ENCODE measurements at places on chromosomes 12 and 14.

- DNase-seq: no peak
Observed at GRCh38 chr12:108702595-108703320, 28.6 kb downstream of the CORO1C start.

- no peak for DNase-seq
Observed at GRCh38 chr12:123286652-123287373, 15.2 kb upstream of the CDK2AP1 start.

- DNase-seq: peak; percentile 92
Observed at GRCh38 chr12:122951979-122952892, 14.0 kb downstream of the ABCB9 start.

DNA sequence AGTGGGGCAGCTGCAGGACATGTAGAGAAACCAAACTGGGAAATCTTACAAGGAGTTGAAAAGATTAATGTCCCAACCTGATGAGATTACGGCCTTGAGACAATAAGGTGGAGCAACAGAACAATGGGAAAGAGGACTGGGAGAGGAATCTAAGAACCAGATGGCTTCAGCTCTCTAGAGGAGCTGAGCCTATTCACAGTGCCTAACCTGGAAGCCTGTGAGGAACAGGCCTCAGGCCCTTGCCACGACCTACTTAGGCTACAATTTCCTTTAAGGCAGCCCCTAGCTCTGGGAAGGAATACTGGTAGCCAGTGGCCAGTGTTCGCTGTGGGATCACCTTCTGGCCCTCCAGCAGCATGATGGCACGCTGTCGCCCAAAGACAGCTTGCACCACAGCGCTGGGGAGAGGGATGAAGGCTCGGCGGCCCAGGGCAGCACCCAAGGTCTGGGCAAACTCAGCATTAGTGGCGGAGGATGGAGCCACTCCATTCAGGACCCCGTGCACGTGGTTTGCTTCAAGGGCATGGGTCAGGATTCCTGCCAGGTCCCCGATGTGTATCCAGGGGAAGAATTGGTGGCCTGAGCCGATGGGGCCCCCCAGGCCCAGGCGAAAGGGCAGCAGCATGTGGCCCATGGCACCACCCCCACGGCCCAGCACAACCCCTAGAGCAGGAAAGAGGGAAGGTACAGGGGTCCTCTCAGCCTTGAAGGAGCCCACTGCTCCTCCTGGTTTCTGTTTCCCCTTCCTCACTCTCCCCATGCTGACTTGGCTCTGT is 2.6 kb downstream of the SDR39U1 start:
- DNase-seq: peak; percentile 59

GRCh38 chr12:113302886-113303640 is 31.8 kb downstream of the SLC8B1 start:
- DNase-seq: peak; percentile 72

- DNase-seq: no peak
Observed at GRCh38 chr12:54374562-54375258, 9.8 kb downstream of the ZNF385A start.

GRCh38 chr12:54251667-54252284 is 28.1 kb downstream of the CBX5 start:
- DNase-seq: peak; percentile 70

DNA sequence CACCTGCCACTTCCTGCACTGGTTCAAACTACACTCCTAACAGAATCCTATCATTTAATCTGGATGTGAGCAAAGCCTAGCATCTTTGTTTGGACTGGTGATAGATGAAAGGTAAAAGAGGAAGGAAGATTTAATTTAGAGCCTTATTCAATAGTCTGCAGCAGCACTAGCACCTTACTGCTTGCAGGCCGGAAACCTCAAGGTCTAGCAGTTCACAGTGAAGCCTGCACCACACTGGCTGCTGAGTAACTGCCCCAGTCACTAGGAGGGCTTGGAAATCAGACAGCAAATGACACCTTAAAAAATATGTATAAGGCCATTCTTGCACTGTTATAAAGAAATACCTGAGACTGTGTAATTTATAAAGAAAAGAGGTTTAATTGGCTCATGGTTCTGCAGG is 358.0 kb downstream of the DAD1 start:
- DNase-seq: peak; percentile 54

- DNase-seq: peak; percentile 62
Observed at GRCh38 chr12:124044809-124045321, 71.8 kb downstream of the ZNF664 start.

DNA sequence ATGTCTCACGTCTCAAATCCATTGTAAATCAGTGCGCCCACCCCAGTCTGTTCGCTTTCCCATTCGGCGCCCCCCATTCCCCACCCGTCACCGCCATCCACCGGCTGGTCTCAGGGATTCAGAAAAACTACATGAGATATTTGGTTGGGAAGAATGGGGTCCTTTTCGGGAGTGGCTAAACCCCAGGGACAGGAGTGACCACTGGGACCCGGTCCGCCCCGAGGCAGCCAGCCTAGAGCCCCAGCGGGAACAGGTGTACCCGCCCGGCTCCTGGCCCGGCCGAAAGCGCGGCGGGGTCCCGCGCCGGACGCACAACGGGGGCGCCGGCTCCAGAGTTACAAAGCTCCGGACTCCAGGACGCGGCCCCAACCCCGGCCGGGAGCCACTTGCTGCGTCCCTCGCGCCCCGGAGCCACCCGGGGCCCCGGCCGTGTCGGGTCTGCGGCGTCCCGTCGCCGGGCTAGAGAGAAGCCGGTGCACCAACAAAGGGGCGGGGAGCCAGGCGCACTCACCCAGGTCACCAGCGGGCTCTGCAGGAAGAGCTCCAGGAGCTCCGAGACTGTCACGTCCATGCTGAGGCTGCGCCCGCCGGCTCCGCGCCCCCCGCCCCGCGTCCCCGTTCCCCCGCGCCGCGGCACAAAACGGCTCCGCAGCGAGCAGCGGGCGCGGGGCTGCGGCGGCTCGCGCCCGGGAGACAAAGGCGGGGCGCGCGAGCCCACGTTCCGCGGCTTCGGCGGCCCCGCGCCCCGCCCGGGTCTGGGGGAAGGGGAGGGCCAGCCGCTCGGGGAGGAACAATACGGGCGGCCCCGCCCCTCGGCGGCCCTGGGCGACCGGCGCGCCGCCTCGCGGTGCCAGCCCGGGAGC is at the start of gene CCDC88C:
Gene CCDC88C (minus strand): TSS at position 701 of the 863 bp plus-strand sequence. CDS start 130 bp downstream, at position 571.
- DNase-seq: peak; percentile 95

- peak; percentile 81 for DNase-seq
Observed at GRCh38 chr12:10363914-10364814, 25.7 kb downstream of the KLRK1 start.

- DNase-seq: no peak
Observed at GRCh38 chr12:5267603-5268423, 164.1 kb upstream of the NTF3 start.

GRCh38 chr12:64395739-64396138 is 5.2 kb upstream of the C12orf56 start:
- DNase-seq: no peak

GRCh38 chr12:84813780-84814663 is 98.6 kb downstream of the SLC6A15 start:
- DNase-seq: no peak

DNA sequence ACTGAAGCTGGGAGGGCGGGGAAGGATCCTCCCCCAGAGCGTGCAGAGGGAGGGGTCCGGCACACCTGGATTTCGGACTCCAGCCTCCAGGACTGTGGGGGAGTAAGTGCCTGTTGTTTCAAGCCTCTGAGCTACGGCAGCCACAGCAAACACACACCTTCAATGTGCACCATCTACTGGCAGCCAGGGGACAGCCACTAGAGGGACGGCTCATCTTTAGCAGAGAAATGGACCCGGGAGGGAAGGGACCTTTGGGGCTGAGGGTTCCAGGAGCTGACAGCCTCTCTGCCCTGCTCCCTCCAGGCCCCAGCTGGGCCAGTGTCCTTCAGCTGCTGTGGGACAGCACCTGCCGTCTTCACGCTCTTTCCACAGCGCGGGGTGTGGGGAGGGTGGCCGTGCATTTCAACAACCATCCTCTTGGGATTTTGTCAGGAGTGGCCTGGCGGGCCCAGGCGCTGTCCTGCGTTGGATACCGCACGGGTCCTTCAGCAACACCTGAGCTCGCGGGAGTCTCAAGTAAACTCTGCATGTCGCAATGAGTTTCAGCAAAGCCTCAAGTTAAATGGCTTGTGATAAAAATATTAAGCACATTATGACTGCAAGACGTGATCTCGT is 209.2 kb upstream of the C14orf180 start:
- no peak for DNase-seq

- no peak for DNase-seq
Observed at GRCh38 chr14:58430156-58430555, 2.6 kb downstream of the KIAA0586 start.

DNA sequence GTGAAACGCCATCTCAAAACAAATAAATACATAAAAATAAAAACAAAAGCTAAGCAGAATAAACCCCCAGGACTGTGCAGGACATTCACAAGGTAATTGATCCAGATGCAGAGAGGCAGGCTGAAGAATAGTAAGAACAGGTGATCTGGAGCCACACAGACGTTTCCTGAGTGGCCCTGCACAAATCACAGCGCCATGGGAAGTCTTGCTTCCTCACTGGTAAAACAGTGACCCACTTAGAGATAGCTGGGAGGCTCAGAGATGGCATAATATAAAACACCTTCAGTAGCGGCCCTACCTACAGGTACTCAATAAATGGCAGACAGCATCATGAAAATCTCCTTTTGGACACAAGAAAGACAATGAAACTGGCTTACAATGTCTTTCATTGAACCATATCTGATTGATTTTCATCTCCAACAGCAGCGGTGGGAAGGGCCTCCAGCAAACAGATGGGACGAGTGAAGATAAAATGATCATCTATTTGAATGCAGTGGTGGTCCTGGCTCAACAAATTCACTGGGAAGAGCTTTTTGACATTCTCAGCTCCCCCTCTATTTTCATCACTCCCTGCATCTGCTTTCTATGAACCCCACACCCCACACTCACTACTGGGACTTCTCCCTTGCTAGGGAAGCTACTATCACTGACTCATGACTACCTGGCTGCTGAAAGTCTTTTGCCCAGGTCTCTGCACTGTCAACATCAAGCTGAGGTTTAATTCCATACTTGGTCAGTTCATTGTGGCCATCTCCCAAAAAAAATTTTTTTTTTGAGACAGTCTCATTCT is 63.9 kb downstream of the FOXN3 start:
- DNase-seq: no peak

DNA sequence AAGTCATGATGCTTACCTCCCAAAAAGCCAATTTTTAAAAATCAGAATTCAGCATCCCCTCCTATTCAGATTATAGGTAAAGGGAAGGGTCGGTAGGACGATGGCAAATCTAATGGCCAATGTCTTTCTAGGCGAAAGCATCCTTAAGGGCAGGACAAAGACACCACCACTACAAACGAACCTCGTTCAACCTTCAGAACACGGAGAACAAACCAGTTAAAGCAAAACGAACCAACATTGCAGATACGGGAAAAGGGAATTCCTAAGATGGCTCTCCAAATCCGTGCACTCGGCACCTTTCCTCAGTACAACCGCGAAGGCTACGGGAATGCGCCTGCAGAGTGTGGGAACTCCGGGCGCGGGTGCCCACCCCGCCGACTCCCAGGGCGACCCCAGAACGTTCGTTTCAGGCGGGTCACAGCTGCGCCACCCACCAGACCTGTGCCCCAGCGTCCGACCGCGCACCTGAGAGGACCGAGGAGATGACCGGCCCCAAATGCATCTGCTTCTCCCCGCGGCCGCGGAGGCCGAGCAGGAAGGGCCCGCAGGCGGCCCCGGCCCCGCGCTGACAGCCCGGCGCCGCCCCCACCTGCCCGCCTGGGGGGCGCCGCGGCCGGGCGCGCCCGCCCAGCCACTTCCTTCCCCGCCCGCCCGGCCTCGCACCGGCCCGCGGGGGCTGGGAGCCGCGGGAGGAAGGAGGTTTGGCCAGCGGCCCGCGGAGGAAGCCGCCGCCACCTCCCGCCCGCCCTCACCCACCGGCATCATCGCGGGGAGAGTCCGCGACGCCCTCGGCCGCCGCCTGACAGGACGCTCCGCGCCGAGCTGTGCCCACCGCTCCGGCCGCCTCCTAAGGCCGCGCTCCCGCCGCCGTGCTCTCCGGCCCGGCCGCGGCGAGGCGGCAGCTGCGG is 578 bp downstream of the PPP1R13B start:
- DNase-seq: peak; percentile 77

- peak; percentile 94 for DNase-seq
Observed at GRCh38 chr12:52006726-52007157, at the start of gene TAMALIN. Gene TAMALIN, plus strand, starts transcription at chr12:52006946. Its CDS starts 74 bp downstream, at chr12:52007020.

- peak; percentile 79 for DNase-seq
Observed at GRCh38 chr12:92141591-92142121, 4.0 kb downstream of the BTG1 start.

DNA sequence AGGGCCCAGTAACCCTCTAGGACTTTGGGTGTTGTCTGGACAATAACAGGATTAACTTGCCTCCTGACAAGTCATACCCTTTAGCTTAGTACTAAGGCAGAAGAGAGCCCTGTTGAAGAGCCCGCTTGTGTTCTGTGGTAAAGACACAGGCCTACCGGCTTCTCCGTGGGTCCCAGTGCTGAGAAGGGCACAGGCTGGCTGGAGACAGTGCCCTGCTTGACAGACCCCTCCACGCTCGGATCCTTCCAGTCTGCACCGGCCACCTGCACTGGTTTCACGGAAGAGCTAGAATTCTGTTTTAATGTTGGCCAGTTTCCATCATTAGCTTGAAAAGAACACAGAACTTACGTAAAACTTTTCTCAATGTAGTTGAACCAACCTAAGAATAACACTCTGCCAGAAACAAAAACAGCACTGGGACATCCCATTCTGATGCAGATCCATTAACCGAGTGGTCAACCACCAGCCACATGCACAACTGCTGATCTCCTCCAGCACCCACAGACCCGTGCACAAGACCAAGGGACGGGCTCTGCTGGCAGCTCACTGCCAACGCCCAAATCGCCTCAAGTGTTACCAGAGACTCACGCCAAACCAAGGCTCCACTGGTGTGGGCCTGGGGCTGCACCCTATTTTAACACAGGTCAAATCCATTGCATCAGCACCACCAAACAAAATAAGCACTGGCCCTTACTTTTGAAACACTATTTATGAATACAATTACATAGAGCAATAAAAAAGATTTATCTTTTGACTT is 27.1 kb downstream of the ZFYVE21 start:
- no peak for DNase-seq

DNA sequence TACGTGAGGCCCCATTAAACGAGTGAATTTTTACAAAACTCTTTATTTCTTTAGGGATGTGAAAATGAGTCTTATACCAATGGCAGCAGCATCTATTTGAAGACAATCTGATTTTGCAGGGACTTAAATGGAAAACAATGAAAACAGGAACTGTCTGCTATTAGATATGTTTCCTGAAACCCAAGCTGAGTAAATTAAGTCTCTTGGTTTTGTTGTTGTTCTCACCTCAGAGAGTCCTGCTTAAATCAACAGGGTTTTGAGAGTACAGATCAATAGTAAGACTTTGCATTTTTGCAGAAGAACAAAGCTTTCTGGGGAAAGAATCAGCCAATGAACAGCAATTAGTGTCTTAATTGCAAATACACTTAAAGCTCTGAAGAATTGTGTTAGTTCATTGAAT is 39.1 kb upstream of the LGR5 start:
- DNase-seq: no peak

- DNase-seq: no peak
Observed at GRCh38 chr14:92633724-92634123, 114.7 kb downstream of the LGMN start.

All from activated CD4-positive, alpha-beta T cell treated with anti-CD3 and anti-CD28 coated beads, Interleukin-2, amount 10 ng/mL, durations not matched to agents 24 days and 14 days (primary cell).